Fibroblast of skin of scalp (primary cell): ENCODE measurements at places on chromosomes 5 and 9.

- DNase-seq = no peak
Measured at GRCh38 chr9:126420643-126421564, 94.3 kb downstream of the MVB12B start.

GRCh38 chr5:134837530-134838181, 8.1 kb upstream of the C5orf24 start:
- no peak for DNase-seq

DNA sequence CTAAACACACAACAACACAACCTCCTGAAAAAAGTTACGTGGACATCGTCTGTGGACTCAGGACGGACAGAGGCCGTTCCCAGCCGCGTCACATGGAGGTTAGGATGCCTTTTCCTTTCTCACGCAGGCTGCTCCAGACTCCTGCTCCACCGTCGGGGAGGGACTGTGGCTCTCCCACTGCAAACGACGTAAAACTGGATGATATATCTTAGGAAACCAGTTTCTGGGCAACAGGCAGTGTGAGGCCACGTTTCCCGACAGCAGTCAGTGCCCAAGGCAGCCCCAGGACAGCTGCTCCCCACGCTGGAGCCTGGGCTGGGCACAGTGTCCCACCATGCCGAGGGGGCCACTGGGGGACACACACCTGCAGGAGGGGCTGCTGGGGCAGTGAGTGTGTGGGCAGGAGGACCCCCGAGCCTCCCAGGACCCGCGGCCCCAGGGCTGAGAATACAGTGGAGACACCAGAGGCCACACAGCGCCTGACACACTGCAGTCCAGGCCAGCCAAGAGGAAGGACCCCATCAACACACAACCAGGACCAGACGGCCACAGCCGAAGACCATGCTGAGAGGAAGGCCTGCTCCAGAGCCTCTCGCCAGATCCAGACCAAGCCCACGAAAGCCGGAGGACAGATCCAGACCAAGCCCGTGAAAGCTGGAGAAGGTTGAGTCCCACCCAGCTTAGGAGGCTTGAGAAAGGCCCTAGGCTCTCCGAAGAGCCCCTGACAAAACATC, 26.2 kb downstream of the EXD3 start:
- DNase-seq = no peak

DNA sequence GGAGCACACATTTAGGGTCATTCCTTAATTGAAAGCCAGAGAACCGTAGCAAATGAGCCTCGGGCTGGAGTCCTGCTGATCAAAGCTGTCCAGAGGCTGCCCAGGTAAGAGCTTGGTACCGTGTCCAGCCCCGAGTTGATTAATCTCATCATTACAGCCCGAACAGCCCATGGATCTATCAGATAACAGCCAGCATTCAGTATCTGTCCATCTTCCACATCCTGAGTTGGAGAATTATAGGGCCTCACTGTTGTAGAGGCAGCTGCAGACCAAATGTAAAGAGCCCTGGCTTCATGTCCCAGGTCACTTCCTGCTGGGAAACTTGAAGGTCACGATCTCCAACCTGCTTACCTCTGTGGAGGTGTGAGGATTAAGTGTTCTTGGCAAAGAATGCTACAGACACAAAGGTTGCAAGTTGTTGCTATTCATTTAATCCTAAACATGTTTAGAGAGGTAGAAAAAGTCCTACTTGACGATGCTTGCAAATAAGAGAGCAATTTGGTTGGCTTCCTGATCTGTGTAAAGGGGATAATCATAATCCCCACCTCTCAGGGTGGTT, 16.1 kb downstream of the GGTA1 start:
- DNase-seq = no peak

DNA sequence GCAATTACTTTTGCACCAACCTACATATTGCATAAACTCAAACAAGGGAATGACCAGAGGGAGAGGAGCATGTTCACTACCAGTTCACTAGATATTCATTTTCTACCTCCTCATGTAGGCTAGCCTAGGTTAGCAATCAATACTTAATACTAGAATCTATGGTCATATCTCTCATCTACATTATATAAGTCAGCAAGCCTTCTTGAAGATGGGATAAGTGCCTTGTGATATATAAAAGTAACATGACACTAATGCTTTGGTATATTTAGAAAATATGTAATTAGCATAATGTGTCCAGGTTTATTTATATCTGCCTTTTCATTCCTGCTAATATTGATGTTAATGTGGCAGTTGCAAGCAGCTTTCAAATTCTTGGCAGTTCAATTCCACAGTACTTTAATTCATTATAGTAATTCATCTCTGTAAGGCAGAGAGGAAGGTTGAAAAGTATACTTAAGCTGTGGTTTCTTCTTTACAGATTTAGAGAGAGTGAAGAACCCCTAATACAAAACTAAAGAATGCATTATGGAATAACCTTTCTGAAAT, 1613.2 kb upstream of the ACO1 start:
- no peak for DNase-seq

- DNase-seq = no peak
Measured at GRCh38 chr9:7454624-7455023, 345.0 kb downstream of the DMAC1 start.

DNA sequence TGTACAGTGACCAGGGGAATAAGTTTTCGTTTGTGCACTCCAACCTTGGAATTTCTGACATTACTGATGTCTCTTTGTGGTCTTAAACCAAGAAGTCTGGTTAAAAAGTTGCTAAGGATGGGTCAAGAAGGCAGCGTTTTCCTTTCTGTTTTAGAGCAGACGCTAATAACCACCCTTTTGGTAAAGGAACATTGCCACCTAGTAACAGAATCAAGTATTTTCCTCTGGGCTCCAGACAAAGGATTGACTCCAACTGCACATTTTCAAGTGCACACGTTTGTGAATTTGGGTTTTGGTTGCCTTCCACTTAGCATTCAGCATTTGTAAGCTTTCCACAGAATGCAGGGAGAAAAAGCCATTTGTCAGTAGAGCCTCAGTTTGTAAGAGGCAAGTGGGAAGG, 22.2 kb upstream of the CEP78 start:
- peak; percentile 40 for DNase-seq

- no peak for DNase-seq
Measured at GRCh38 chr5:74665273-74665672, 19.8 kb upstream of the HEXB start.
